CD4-positive, alpha-beta T cell treated with Interferon alpha-2 for 1 hour (primary cell): ENCODE measurements at places on chromosomes 3 and 15.

DNA sequence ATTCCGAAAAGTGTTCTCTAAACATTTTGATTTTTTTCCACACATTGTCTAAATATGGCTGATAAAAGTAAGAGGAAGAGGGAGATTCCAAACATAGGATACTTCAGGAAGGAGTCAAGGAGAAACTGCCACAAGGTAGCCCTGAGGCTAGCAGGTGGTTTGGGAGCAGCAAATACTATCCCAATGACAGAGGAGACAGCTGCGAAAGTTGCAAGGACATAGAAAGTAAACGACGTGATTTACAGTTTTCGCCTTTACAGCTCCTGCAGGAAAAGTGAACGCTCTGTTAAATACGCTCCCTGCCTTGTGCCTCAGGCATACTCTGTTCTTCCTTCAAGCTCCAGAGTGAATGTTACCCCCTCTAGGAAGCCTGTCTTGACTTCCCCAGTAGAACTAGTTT lies 3.7 kb upstream of the FETUB start:
- no peak for DNase-seq

- no peak for DNase-seq
Measured at GRCh38 chr3:69510481-69511030, 124.7 kb upstream of the FRMD4B start.

DNA sequence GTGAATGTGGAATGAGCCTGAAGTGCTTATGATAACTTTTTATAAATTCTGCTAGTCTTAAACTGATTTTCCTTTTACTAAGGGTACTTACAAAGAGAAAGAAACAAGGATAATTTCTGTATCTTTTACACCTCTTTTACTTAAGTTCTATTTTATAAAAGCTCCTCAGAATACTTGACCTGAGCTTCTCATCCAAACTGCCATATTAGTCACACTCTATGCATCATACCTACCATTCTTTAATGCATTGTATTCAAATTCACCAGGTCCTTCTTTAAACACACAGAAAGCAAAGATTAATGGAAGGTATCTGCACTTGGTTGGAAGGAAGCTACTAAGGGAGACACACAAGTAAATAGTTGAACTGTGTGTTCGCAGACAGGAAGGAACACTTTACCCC lies 1.6 kb upstream of the TOPAZ1 start:
- no peak for DNase-seq

GRCh38 chr3:8266730-8267131 lies 234.9 kb upstream of the LMCD1 start:
- no peak for DNase-seq

DNA sequence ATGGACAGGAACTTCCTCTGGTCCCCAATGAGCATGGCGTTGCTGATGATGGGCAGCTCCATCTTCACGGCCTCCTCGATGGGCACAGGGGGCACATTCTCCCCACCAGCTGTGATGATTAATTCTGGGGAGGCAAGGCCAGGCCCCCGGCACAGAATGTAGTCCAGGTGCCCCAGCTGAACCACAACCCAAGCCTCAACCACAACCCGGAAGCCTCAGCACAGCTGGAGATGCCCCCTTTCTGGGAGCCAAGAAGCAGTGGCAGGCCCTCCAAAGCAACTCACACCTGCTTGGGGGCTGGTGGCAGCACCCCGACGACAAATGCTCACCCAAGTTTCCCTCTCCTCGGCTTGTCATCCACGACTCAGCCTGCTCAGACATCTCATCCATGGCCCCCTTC lies 25.2 kb downstream of the IDH3A start:
- DNase-seq: no peak

- DNase-seq: no peak
Measured at GRCh38 chr3:155232605-155233004, 60.9 kb downstream of the STRIT1 start.

DNA sequence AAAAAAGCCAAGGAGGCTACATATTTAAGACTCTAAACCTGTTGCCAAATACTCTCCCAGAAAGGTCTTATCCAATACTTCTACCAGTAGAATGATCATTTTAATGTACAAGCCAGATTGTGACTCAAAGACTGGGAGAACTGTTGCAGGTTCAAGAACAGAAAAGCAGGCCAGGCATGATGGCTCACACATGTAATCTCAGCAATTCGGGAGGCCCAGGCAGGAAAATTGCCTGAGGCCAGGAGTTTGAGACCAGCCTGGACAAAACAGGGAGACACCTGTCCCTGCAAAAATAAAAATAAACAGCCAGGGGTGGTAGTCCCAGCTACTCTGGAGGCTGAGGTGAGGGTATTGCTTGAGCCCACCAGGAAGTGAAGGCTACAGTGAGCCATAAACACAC lies 17.8 kb upstream of the THUMPD3 start:
- no peak for DNase-seq

DNA sequence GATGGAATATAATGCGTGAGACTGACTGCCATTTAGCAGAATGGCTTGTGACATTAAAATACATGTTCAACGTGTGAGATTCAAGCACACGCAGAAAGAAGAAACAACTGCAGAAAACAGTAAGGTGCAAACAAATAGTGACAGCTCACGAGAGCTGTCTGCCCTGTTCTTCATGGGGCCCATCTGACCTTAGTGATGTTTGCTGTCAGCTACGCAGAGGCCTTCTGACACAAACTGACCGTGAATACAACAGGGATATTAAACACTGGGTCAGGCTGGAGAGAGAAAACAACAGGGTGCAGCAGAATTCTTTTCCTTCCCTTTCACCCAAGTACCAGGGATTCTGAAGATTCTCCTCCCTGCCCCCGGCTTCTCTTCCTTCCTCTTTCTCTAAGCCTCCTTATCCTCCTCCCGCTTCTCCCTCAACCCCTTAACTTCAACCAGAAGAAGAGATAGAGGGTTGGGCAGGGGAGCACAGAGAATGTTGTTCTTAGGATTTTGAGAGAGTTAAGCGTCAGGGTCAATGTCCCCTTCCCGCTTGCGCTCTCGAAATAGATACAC lies 2.1 kb downstream of the TNFAIP8L3 start:
- DNase-seq: no peak

- no peak for DNase-seq
Measured at GRCh38 chr3:149969110-149969939, 1.4 kb downstream of the PFN2 start.

DNA sequence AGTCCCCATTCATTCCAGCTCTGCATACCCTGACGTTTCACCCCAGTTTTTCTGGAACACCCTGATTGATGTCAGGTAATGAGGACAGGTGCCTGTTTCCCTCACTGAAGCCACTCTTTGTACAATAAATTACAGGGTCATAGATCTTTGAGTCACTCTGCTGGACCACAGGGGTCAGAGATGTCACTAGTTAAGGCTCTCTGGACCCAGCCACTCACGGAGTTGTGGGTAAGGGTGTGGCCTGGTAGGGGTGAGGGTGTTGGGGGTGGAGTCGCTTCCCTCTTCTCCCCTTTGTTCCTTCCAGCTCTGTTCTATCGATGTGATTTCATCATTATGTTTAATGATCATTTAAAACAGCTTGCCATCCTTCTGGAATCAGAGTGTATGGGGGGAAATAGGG lies 512 bp downstream of the IQCF5 start:
- DNase-seq: no peak

- DNase-seq: no peak
Measured at GRCh38 chr15:53331328-53332190, 427.9 kb downstream of the WDR72 start.

DNA sequence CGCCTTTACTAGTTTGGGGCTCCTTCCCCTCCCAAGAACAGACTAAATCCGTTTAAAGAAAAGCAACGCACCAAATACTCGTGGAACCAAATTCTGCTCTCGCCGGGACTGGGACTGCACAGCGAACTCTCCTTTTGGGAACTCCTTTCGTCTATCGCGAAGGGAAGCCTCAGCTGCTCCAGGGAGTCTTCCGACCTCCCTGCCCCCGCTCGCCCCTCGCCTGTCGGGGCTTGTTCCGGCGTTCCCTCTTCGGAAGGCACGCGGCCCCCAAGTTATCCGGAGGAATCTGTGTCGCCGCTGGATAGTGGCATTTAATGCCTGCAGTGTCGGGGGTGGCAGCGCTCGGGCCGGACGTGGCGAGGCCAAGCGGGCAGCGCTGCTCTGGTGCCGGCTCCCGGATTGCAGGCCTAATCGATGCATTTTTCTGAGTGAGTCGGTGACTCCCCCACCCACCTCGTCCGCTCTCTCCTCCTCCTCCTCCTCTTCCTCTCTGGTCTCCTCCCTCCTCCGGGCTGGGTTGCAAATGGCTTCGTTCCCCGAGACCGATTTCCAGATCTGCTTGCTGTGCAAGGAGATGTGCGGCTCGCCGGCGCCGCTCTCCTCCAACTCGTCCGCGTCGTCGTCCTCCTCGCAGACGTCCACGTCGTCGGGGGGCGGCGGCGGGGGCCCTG lies at the start of gene TRIM71:
Gene TRIM71 (plus strand): TSS at position 440 of the 671 bp plus-strand sequence. CDS start 84 bp downstream, at position 524.
- no peak for DNase-seq

GRCh38 chr3:115835946-115836345 lies 212.6 kb downstream of the GAP43 start:
- no peak for DNase-seq

DNA sequence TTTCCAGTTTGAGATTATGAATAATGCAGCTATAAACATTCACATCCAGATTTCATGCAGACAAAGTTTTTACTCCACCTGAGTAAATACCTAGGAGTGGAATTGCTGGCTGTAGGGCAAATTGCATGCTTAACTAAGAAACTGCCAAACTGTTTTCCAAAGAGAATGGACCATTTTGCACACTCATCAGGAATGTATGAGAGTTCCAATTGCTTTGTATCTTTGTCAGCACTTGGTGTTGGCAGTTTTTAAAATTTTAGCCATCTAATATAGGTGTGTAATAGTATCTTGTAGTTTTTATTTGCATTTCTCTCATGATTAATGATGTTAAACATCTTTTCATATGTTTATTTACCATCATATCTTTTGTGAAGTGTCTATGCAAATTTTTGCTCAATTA lies 40.6 kb upstream of the TRIM59 start:
- DNase-seq: no peak

DNA sequence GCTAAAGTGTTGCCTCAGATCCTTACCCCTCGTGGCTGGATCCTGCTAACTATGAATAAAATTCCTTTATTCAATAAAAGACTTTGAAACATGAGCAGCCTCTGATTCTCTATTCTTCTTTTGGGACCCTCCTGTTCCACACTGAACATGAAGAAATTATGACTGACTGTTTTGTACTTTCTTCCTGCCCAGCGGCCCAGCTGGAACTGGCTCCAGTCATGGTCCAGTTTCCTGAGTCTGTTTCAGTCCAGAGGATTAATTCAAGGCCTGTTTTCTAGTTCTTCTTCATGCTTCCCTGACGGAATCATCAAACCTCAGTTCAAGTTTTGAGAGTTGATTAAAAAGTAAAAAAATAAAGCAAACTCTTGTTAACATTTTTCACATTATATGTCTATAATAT lies 52.6 kb upstream of the CP start:
- DNase-seq: no peak

DNA sequence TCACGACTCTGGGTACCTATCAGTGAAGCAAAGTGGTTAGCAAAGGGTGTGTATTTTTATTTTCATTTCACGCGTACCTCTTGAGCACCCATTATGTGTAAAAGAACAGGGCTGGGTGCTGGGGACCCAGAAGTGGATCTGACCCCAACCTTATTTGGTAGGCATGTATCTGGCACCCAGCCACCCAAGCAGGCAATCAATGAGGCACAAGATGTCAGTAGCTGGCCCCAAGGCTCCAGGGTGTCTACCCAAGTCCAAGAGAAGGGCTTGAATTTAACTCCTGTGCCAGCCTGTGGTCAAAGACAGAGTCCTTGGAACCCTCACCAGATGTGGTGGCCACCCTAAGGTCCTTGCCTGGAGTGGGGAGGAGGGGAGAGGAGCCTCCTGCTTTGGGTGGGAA lies 5.7 kb downstream of the PLEKHO2 start:
- DNase-seq: no peak

DNA sequence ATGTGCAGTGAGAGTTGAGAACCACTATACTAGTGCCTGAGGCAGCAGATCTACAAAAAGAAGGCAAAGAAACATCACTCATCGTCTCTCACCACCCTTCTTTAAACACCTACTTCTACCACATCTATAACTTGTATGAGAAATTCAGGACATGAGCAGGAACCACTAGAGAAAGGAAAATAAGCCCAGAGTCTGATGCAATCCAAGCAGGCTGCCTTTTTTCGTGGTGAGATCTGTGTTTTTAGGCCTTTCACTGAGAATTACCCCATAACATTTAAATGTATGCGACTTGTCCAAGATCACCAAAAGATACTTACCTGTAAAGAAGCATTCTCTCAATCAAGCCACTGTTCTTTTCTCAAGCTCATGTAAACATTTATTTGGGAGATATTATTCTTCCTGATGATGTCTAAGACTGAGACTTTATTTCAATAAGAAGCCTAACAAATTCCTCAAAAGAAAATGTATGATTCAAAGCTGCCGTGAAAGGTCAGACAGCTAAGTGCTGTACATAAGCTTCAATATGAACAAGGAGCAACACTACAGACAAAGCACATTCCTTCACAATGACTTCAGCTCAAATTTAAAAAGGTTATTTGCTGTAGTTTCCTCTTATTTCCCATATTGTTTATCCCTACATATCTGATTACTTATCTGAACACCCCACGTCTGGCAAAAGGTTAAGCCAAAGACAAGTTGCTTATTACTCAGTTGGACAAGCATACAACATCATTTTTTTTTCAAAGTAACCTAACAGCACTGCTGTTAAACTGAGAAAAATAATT lies 16.5 kb downstream of the SPICE1 start:
- DNase-seq: no peak

DNA sequence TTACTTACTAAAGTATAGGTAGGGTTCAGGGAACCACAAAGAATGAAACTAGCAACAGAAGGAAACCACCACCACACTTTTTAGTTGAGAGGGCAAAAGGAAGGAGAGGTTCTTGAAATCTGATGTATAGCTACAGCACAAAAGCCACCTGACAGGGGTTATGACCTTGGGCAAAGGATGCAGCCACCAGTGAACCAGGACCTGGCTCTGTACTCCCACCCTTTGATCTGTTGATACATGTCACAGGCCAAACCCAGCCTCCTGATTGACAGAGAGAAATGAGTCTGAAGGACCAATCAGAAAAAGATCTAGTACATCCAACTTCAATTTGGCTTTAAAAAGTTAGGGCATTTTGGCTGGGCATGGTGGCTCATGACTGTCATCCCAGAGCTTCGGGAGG lies 20.0 kb upstream of the BLM start:
- DNase-seq: no peak

DNA sequence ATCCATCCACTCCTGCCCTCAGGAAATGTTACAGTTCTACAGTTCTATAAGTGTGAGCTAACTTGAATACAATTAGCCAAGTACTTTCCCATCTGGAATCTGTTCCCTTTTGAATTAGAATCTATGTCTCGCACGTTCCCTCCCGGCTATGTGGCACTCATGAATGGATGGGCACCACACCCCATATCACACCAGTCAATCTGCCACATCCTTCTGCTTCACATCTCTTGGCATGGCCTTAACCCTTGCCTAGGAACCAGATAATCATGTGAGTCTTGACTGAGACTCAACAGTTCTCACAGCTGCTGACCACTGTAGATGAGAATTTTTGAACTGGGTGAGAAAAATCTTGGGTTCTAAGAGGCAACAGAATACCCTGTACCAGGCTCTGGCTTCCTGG lies 180.2 kb downstream of the TNIK start:
- DNase-seq: no peak

GRCh38 chr3:122612696-122613095 lies 35.2 kb downstream of the PARP15 start:
- DNase-seq: no peak

GRCh38 chr15:40766194-40766815 lies 2.4 kb downstream of the GCHFR start:
- DNase-seq: no peak
